Neural progenitor cell (in vitro differentiated cells): ENCODE measurements at places on chromosomes 7 and 10. TPM values are rescaled to one million over a fixed set of nuclear protein-coding genes. Genes with fewer than 3 reads are reported as not detected.

Gene EPC1
- 36.0 and 45.4 TPM in 2 replicates for total RNA-seq

Gene PLPP4
- 0.90 TPM in 1 of 2 replicates, not detected in the other for total RNA-seq

Gene MARCHF5
- total RNA-seq, result 22.7 and 28.7 TPM in 2 replicates

Gene BTBD16
- not detected in 2 replicates for total RNA-seq

Gene CFAP43
- total RNA-seq, result 2.7 TPM in 2 replicates

Gene KLF14
- total RNA-seq, result not detected in 2 replicates

Gene PAX4
- not detected in 2 replicates for total RNA-seq

Gene SGCE
- 74.1 and 169 TPM in 2 replicates for total RNA-seq

Gene MINDY4
- total RNA-seq, result 5.2 and 5.9 TPM in 2 replicates

Gene LIPN
- total RNA-seq, result not detected in 2 replicates

- no peak overlapping the region for H3K4me3 ChIP-seq
- DNase-seq, result no peak
- H3K27me3 ChIP-seq, result peaks cover 13% of the 10 kb centered on the region
- H3K36me3 ChIP-seq, result no peaks in the 10 kb centered on the region
- no peaks in the 10 kb centered on the region for H3K4me1 ChIP-seq
Observed at GRCh38 chr10:113487154-113487553, 65.7 kb upstream of the HABP2 start.

DNA sequence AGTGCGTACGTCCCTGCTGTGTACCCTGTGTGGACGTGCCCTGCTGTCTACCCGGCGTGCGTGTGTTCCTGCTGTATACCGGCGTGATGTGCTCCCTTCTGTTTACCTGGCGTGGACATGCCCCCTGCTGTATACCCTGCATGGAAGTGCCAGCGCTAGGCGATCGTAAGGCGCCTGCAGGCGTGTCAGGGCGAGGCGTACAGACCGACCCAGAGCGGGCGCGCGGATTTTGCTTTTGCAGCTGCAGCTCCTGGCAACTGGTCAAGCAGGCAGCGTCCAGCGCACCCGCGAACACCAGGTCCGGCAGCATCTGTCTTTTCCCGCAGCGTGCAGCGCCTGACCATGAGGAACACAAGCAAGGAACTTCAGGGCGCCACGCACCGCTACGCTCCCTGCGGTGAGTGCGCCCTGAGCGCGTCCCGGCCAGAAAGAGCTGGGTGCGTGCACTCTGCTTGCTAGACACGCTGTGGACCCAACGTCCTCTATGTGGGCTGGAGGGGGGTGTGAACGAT is 680 bp downstream of the C7orf57 start:
- peaks cover 66% of the 10 kb centered on the region for H3K27me3 ChIP-seq
- peaks cover 2% of the 10 kb centered on the region for H3K4me1 ChIP-seq
- DNase-seq, result peak; percentile 65
- peak overlapping the region; percentile 63 for H3K4me3 ChIP-seq

GRCh38 chr7:98763441-98763840 is 106.4 kb downstream of the TMEM130 start:
- H3K27me3 ChIP-seq, result no peaks in the 10 kb centered on the region
- no peaks in the 10 kb centered on the region for H3K36me3 ChIP-seq
- H3K27ac ChIP-seq, result no peak overlapping the region
- no peak overlapping the region for H3K4me3 ChIP-seq

DNA sequence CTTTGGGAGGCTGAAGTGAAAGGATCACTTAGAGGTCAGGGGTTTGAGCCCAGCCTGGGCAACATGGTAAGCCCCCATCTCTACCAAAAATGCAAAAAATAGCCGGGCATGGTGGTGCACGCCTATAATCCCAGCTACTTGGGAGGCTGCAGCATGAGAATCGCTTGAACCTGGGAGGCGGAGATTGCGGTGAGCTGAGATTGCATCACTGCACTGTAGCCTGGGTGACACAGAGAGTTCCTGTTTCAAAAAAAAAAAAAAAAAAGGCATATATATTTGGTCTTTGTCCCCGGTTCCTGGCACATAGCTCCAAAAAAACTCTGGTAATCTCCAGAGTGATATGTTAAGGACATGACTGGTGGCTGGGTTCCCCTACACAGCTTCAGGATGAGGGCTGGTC is 147.3 kb downstream of the SEC23IP start:
- no peak overlapping the region for H3K4me3 ChIP-seq
- H3K36me3 ChIP-seq, result no peaks in the 10 kb centered on the region
- no peak overlapping the region for H3K27ac ChIP-seq
- H3K27me3 ChIP-seq, result no peaks in the 10 kb centered on the region
- peaks cover 17% of the 10 kb centered on the region for H3K4me1 ChIP-seq

- H3K4me3 ChIP-seq, result no peak overlapping the region
- H3K4me1 ChIP-seq, result peaks cover 23% of the 10 kb centered on the region
- H3K27me3 ChIP-seq, result no peaks in the 10 kb centered on the region
- no peak overlapping the region for H3K27ac ChIP-seq
- H3K36me3 ChIP-seq, result no peaks in the 10 kb centered on the region
Observed at GRCh38 chr10:107072028-107072427, 92.5 kb downstream of the SORCS1 start.

DNA sequence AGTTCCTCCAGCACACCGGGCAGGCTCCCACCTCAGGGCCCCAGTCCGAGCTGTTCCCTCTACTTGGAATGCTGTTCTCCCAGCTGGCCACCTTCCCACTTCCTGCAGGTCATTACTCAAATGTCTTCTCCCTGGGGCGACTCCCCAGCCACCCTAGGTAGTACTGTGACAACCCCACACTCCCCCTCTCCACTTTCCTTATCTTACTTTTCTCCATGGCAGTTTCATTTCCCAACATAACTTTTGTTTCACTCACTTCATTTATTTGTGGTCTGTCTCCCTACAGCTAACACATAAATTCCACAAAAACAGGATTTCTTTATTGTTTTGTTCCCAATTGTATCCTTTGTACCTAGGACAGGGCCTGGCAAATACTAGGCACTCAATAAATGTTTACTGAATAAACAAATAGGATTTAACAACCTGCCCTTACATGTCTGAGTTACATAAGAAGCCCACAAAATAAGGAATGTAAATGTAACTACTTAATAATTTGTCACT is 76.5 kb downstream of the JAZF1 start:
- no peak for DNase-seq
- H3K27me3 ChIP-seq, result no peaks in the 10 kb centered on the region
- no peak overlapping the region for H3K27ac ChIP-seq
- H3K4me1 ChIP-seq, result no peaks in the 10 kb centered on the region
- no peak overlapping the region for H3K4me3 ChIP-seq
- H3K36me3 ChIP-seq, result no peaks in the 10 kb centered on the region

DNA sequence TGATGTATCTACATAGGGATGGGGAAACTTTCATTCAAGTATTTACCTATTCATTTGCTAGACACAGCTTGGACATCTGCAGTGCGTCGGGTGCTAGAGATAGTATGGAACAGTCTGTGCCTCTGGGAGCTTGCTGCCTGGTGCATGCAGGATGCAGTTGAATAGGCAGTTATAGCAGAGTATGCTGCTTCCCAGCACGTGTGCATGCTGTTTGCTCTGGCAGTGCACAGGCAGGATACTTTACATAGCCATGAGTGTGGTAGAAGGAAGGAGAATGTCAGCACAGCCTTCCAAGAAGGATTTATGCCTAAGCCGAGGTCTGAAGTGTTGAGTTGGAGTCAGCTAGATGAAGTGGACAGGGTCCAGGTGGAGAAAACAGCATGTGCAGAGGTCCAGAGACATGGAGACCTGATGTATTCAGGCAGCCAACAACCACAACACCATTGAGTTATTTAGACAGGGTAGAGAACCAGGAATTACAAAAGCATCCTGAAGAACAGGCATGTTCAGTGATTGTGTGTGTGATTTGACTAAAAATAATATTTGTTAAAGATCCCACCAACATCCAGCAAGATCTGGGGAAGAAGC is 8.1 kb downstream of the MAP3K8 start:
- H3K36me3 ChIP-seq, result peaks cover 2% of the 10 kb centered on the region
- peaks cover 13% of the 10 kb centered on the region for H3K4me1 ChIP-seq
- H3K4me3 ChIP-seq, result no peak overlapping the region
- no peak overlapping the region for H3K27ac ChIP-seq
- H3K27me3 ChIP-seq, result no peaks in the 10 kb centered on the region

- H3K4me1 ChIP-seq, result no peaks in the 10 kb centered on the region
- no peak overlapping the region for H3K4me3 ChIP-seq
- H3K36me3 ChIP-seq, result no peaks in the 10 kb centered on the region
- H3K27me3 ChIP-seq, result no peaks in the 10 kb centered on the region
- no peak overlapping the region for H3K27ac ChIP-seq
Observed at GRCh38 chr7:81583090-81583489, 186.8 kb downstream of the HGF start.

DNA sequence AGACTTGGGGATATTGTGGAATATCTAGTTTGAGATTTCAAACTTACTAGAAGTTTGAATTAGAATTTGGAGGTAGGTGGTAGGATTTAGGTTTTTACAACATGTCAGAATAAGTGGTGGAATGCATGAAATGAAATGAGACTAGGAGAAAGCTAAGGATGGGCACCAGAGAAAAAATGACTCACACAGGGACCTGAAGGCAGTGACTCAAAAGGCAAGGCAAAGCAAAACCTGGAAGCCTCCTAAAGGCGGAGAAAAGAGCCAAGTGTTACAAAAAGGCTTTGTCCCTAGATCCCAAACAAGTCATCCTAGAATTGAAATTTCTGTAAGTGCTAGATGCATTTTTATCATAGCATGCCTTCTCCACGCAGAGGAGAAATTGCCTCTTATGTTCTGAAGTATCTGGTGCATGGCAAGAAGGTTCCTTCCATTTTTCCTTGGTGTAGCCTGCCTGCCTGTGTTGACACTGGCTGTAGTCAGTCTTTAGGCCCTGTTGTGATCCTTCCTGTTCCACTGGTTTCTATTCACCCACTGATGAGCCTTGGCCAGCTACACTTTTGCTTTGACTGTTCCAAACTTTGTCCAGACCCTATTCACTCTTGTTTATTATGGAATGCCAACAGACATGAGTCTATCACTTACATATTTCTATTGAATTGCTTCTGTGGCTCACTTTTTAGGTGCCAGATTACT is 109.3 kb downstream of the ETV1 start:
- H3K4me1 ChIP-seq, result no peaks in the 10 kb centered on the region
- no peaks in the 10 kb centered on the region for H3K27me3 ChIP-seq
- H3K27ac ChIP-seq, result no peak overlapping the region
- no peaks in the 10 kb centered on the region for H3K36me3 ChIP-seq
- no peak for DNase-seq
- H3K4me3 ChIP-seq, result no peak overlapping the region

GRCh38 chr7:49580000-49580399 is 193.4 kb upstream of the VWC2 start:
- H3K36me3 ChIP-seq, result no peaks in the 10 kb centered on the region
- H3K4me3 ChIP-seq, result no peak overlapping the region
- no peak overlapping the region for H3K27ac ChIP-seq
- DNase-seq, result peak; percentile 39
- H3K4me1 ChIP-seq, result no peaks in the 10 kb centered on the region

- no peak overlapping the region for H3K27ac ChIP-seq
- H3K4me1 ChIP-seq, result no peaks in the 10 kb centered on the region
- DNase-seq, result no peak
- no peaks in the 10 kb centered on the region for H3K27me3 ChIP-seq
Observed at GRCh38 chr7:41785265-41785664, 82.4 kb upstream of the INHBA start.

GRCh38 chr10:117339578-117339977 is 35.7 kb downstream of the PDZD8 start:
- H3K27me3 ChIP-seq, result no peaks in the 10 kb centered on the region
- H3K36me3 ChIP-seq, result no peaks in the 10 kb centered on the region
- H3K4me3 ChIP-seq, result no peak overlapping the region
- no peaks in the 10 kb centered on the region for H3K4me1 ChIP-seq

DNA sequence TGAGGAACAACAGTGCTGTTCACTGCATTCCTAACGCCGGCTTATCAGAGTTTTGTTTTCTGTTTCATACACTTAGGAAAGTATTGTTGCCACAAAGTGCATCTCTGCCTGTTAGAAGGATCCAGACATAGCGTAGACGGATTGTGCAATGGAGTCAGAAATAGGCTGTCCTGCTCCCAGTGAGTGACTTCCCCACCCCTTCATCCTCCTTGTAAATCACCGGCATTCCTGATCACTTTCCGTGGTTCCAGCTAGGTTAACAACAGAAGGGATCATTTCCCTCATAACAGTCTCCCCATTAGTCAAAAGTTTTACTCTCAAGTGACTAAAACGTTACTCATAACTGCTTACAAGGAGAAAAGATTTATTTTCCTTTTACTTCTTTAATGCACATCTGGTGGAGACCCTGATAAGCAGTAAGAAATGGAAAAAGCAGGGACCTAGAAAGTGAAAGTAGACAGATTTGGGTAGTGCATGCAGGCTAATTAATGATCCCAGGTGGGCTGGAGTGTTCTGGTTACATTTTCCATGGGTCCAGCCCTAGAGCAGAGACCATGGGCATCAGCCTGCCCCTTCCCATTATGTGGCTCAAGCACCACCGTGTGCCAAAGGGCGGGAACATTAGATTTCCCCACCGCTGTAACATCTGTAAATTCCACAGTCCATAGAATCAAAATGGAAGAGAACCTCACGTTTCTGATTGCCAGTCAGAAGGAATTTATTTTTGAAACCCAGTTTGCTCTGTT is 395.1 kb upstream of the GALNT17 start:
- no peak for DNase-seq
- no peaks in the 10 kb centered on the region for H3K36me3 ChIP-seq
- no peak overlapping the region for H3K27ac ChIP-seq
- peaks cover 36% of the 10 kb centered on the region for H3K4me1 ChIP-seq
- H3K4me3 ChIP-seq, result no peak overlapping the region
- no peaks in the 10 kb centered on the region for H3K27me3 ChIP-seq

GRCh38 chr7:120843109-120843508 is 14.8 kb downstream of the TSPAN12 start:
- no peak overlapping the region for H3K27ac ChIP-seq
- no peaks in the 10 kb centered on the region for H3K4me1 ChIP-seq
- no peaks in the 10 kb centered on the region for H3K27me3 ChIP-seq
- no peaks in the 10 kb centered on the region for H3K36me3 ChIP-seq

DNA sequence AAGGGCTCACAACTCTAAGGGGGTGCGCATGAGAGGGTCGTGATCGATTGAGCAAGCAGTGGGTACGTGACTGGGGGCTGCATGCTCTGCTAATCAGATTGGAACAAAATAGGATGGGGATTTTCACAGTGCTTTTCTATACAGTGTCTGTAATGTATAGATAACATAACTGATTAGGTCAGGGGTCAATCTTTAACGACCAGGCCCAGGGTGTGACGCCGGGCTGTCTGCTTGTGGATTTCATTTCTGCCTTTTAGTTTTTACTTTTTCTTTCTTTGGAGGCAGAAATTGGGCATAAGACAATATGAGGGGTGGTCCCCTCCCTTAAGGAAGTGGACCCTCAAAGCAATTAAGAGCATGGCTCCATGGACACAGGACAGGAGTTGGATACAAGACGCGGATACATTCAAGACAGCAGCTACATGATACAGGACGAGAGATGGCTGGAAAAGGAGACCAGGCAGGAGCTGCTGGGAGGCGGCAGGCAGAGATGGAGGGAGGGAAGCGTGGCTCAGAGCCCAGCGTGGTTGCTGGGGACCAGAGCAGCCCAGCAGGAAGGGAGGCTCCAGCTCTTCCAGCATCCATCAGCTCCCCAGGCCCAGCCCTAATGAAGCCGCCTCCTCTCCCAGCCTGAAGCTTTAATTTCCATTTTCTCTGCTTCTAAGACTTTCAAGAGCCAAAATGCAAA is 31.6 kb downstream of the GSDME start:
- H3K27me3 ChIP-seq, result no peaks in the 10 kb centered on the region
- H3K4me1 ChIP-seq, result peaks cover 17% of the 10 kb centered on the region
- H3K27ac ChIP-seq, result no peak overlapping the region
- DNase-seq, result no peak
- H3K4me3 ChIP-seq, result no peak overlapping the region

GRCh38 chr10:5818048-5818331 is 4.8 kb upstream of the GDI2 start:
- H3K27ac ChIP-seq, result no peak overlapping the region
- DNase-seq, result no peak
- no peak overlapping the region for H3K4me3 ChIP-seq
- no peaks in the 10 kb centered on the region for H3K36me3 ChIP-seq
- no peaks in the 10 kb centered on the region for H3K27me3 ChIP-seq

- H3K36me3 ChIP-seq, result no peaks in the 10 kb centered on the region
- no peak overlapping the region for H3K4me3 ChIP-seq
- no peak for DNase-seq
- no peak overlapping the region for H3K27ac ChIP-seq
Observed at GRCh38 chr7:66869660-66870450, 51.2 kb upstream of the TMEM248 start.
